ENCODE measurements at places on chromosomes 7 and 10.

DNA sequence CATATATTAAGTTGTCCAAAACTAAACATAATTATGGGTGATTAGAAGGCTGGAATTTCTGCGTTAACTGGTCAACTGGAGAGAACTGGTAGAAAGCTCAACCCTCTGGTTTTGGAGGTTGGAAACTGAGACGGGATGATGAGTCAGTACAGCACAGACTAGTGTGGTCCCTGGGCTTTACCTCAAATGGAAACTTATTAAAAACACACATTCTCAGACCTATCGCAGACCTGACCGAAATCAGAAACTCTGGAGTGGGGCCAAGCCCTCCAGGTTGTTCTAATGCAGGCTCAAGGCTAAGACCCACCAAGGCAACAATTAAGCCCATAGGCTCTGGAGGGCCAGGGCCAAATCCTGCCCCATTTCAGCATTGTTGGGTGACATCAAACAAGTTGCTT lies 136.9 kb downstream of the KCNMA1 start:
- no peaks in the 10 kb centered on the region for H3K36me3 ChIP-seq
- H3K4me1 ChIP-seq: no peaks in the 10 kb centered on the region
- no peak overlapping the region for H3K27ac ChIP-seq
- no peak overlapping the region for H3K4me3 ChIP-seq
- no peak for DNase-seq
- H3K27me3 ChIP-seq: no peaks in the 10 kb centered on the region

DNA sequence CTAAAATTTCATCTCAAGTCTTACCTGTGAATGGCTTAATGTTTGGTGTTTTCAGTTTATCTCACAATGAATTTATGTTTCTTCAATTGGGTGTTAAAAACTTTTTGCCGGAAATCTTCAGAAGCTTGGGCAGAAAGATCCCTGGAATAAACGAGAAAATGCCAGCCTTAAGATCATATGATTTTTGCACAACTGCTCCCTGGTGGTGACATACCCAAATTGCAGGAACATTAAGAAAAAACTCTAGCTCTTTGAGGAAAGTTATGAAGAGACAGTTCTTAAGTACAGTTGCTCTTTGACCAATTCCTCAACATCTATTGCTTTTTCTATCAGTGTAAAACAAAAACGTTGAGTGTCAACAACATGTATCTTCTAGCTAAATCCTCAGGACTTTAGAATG lies 48.2 kb upstream of the CREB5 start:
- H3K36me3 ChIP-seq: no peaks in the 10 kb centered on the region
- no peak overlapping the region for H3K4me3 ChIP-seq
- no peaks in the 10 kb centered on the region for H3K4me1 ChIP-seq
- no peak overlapping the region for H3K27ac ChIP-seq

- no peaks in the 10 kb centered on the region for H3K27me3 ChIP-seq
- no peaks in the 10 kb centered on the region for H3K4me1 ChIP-seq
- no peaks in the 10 kb centered on the region for H3K36me3 ChIP-seq
- H3K27ac ChIP-seq: no peak overlapping the region
- DNase-seq: no peak
- H3K4me3 ChIP-seq: no peak overlapping the region
Measured at GRCh38 chr10:103262229-103262628, 14.7 kb upstream of the INA start.

DNA sequence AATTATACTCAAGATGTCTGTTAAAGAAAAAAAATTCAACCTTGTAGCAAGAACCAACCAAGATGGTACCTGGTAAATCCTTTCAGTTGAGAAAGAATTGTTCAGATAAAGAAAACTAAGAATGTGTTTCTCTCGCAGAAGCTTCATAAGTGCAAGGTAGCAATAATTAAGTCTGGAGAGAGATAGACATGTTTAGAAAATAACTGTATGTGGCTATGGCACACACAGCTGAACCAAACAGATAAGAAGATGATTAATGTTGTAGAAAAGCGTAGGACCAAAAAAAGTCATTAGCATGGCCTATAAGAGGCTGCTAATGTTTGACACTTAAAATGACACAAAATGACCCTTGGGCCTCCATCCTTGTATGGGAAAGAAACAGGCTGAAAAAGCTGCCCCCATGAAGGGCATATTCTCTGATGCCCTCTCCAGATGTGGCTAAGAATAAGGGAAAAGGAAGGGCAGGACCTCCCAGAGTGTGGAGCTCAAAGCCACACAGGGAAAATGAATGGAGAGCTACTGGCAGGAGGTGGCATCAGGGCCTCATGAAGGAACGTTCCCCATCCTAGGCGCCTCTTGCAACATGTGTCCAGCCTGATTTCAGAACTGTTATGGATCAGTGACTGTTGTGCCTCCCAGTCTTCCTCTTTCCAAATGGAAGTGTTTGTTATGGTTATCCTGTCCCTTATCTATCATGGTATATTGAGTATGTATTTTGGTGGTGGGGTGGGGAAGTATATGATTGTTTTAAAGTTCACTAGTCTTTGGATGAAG lies 30.7 kb downstream of the TLL2 start:
- H3K27ac ChIP-seq: no peak overlapping the region
- H3K4me1 ChIP-seq: no peaks in the 10 kb centered on the region
- DNase-seq: no peak
- no peaks in the 10 kb centered on the region for H3K27me3 ChIP-seq
- no peak overlapping the region for H3K4me3 ChIP-seq

GRCh38 chr10:129945064-129945463 lies 19.0 kb downstream of the EBF3 start:
- no peak overlapping the region for H3K27ac ChIP-seq
- no peak overlapping the region for H3K4me3 ChIP-seq
- no peaks in the 10 kb centered on the region for H3K36me3 ChIP-seq
- H3K4me1 ChIP-seq: no peaks in the 10 kb centered on the region
- H3K27me3 ChIP-seq: no peaks in the 10 kb centered on the region

- no peak overlapping the region for H3K4me3 ChIP-seq
- H3K4me1 ChIP-seq: no peaks in the 10 kb centered on the region
- no peaks in the 10 kb centered on the region for H3K27me3 ChIP-seq
- no peak for DNase-seq
Measured at GRCh38 chr10:654647-654996, 34.8 kb downstream of the DIP2C start.

- H3K4me1 ChIP-seq: no peaks in the 10 kb centered on the region
- no peak for DNase-seq
- H3K27ac ChIP-seq: no peak overlapping the region
- no peaks in the 10 kb centered on the region for H3K36me3 ChIP-seq
Measured at GRCh38 chr7:24025765-24026164, 258.2 kb upstream of the NPY start.

DNA sequence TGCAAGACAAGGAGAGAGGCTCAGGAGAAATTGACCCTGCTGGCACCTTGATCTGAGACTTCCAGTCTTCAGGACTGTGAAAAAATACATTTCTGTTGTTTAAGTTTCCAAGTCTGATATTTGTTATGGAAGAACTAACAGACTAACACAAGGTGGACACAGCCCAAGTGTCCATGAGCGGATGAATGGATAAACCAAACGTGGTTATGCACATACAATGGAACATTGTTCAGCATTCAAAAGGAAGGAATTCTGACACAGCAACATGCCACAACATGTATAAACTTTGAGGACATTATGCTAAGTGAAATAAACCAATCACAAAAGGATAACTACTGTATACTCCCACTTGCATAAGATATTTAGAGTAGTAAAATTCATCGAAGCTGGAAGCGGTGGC lies 76.5 kb downstream of the FAM13C start:
- H3K4me1 ChIP-seq: no peaks in the 10 kb centered on the region
- no peak for DNase-seq
- H3K27ac ChIP-seq: no peak overlapping the region
- H3K36me3 ChIP-seq: no peaks in the 10 kb centered on the region

DNA sequence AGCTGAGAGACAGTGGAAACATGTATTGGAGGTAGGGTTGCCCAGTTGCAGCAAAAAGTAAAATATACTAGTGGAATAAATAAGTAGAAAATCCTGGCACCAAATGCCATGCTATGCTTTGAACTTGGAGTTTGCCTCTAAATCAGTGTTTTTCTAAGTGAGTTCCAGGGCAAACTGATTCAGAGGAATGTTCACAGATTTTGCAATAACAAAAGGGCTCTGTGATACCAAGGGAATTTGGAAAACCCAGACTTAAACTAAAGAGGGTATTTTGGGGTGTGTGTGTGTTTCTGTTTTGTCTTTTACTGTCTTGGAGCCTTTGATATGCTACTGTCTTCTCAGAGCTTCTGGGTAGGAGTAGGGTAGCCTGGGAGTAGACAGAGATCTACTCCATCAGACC lies 39.9 kb downstream of the SLC26A4 start:
- H3K36me3 ChIP-seq: no peaks in the 10 kb centered on the region
- no peak overlapping the region for H3K27ac ChIP-seq
- H3K4me3 ChIP-seq: no peak overlapping the region
- no peak for DNase-seq
- H3K4me1 ChIP-seq: no peaks in the 10 kb centered on the region
- H3K27me3 ChIP-seq: no peaks in the 10 kb centered on the region

DNA sequence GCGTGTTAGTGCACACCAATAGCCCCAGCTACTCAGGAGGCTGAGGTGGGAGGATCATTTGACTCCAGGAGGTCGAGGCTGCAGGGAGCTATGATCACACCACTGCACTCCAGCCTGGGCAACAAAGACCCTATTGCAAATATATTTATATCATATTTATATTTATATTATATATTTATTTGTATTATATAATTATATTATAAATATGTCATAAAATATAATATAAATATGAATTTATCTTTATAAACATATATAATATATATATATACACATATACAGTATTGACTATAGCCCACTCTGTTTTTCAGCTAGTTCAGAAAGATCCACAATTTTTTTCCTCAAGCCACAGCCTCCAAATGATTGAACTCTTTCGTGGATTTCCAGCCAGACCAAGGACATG lies 45.3 kb upstream of the MYL10 start:
- H3K36me3 ChIP-seq: no peaks in the 10 kb centered on the region
- no peak overlapping the region for H3K27ac ChIP-seq
- no peak overlapping the region for H3K4me3 ChIP-seq
- H3K27me3 ChIP-seq: no peaks in the 10 kb centered on the region

- H3K36me3 ChIP-seq: no peaks in the 10 kb centered on the region
- H3K4me3 ChIP-seq: no peak overlapping the region
- H3K4me1 ChIP-seq: peaks cover 3% of the 10 kb centered on the region
- H3K27me3 ChIP-seq: peaks cover 25% of the 10 kb centered on the region
- DNase-seq: no peak
Measured at GRCh38 chr7:101300465-101301376, 20.9 kb downstream of the IFT22 start.

GRCh38 chr10:62083412-62084267 lies 182.1 kb downstream of the ARID5B start:
- H3K4me3 ChIP-seq: peak overlapping the region; percentile 1
- no peak for DNase-seq
- no peaks in the 10 kb centered on the region for H3K27me3 ChIP-seq
- peak overlapping the region; percentile 45 for H3K27ac ChIP-seq

GRCh38 chr7:154427533-154427932 lies 375.3 kb downstream of the DPP6 start:
- no peaks in the 10 kb centered on the region for H3K27me3 ChIP-seq
- no peak for DNase-seq
- H3K36me3 ChIP-seq: no peaks in the 10 kb centered on the region

DNA sequence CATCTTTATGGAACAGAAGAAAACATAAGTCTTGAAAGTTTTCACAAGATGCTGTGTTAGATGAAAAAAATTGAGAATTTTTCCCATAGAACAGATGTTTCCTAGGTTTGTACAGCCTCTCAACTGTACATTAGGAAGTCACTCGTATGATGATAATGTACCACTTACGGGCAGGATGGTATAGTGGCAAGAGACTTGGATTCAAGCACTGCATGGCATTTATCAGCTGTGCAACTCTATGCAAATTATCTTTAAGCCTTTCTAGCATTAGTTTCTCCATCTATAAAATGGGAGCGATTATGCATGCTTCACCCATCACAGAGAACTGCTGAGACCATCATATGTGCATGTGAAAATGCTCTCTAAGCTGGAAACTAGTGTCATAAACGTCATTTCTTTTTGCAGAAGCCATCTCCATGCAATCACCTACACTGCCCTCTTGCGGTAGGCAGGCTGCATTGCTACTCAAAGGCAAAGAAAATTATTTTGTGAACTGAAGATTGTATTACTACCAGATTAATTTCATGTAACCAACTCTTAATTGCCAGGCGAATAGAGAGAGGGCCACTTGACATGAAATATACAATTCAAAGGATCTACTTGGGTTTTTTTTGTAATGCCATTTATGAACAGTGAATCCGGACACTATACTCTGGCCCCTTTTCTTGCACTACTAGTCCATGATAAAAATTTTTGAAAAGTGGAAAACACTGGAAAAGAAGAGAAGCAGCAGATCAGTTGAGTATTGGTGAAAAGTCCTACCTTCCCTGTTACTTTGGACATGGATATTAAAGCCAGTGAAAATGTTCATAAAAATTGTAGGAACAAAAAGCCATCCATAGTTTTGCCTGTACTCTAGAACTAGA lies 102.3 kb downstream of the JAZF1 start:
- H3K27me3 ChIP-seq: no peaks in the 10 kb centered on the region
- H3K36me3 ChIP-seq: no peaks in the 10 kb centered on the region
- peak; percentile 37 for DNase-seq
- H3K4me3 ChIP-seq: no peak overlapping the region
- H3K27ac ChIP-seq: no peak overlapping the region
- H3K4me1 ChIP-seq: no peaks in the 10 kb centered on the region

DNA sequence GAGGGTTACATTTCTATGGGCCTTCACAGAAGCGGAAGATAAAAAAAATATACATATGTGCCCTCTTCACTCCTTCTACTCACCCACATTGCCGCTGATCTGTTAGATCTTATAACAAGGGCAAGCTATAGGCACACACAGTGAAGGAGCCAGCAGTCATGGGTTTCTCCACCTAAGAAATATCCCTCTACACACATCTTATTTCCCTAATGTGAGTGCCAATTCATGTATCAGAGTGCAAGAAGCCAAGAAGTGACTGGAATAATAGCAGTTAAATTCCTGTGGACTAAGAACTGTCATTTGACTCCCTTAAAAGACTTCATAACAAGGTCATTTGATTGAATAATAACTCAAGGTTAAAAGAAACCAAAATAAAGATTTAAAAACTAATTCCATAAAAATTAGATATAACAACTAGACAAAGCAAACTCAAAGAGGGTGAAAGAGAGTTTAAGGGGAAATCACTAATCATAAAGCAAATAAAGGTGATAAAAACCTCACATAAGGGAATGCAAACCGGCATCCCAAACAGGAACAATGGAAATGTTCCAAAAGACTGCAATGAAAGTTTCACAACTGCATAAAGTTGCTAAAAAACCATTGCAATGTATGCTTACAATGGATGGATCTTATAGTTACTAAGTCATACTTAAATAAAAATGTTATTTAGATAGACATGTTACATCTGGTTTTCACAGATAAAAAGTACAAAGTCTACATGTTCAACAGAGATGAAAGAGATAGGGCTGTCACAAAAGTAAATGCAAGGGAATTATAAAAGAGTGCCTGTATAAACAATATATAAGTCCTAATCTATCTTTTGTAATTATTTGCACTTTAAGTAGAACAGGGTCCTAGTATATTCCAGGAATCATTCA lies 42.8 kb downstream of the ARHGAP21 start:
- H3K36me3 ChIP-seq: no peaks in the 10 kb centered on the region
- DNase-seq: no peak
- no peak overlapping the region for H3K4me3 ChIP-seq
- no peak overlapping the region for H3K27ac ChIP-seq
- no peaks in the 10 kb centered on the region for H3K27me3 ChIP-seq

GRCh38 chr7:135980665-135981180 lies 3.6 kb upstream of the MTPN start:
- H3K27me3 ChIP-seq: no peaks in the 10 kb centered on the region
- DNase-seq: peak; percentile 78
- H3K27ac ChIP-seq: peak overlapping the region; percentile 70
- peak overlapping the region; percentile 48 for H3K4me3 ChIP-seq
- no peaks in the 10 kb centered on the region for H3K36me3 ChIP-seq
